Hepatocyte (in vitro differentiated cells): ENCODE measurements at places on chromosomes 6 and 20. TPM values are rescaled to one million over a fixed set of nuclear protein-coding genes. Genes with fewer than 3 reads are reported as not detected.

GRCh38 chr6:69933239-69933638 lies 66.9 kb downstream of the COL19A1 start:
- no peaks in the 10 kb centered on the region for H3K27me3 ChIP-seq
- no peaks in the 10 kb centered on the region for H3K4me1 ChIP-seq
- H3K36me3 ChIP-seq: no peaks in the 10 kb centered on the region
- no peak overlapping the region for H3K4me3 ChIP-seq

GRCh38 chr6:144295981-144296767 lies 11.0 kb downstream of the UTRN start:
- no peaks in the 10 kb centered on the region for H3K36me3 ChIP-seq
- no peak overlapping the region for H3K4me3 ChIP-seq
- H3K27me3 ChIP-seq: no peaks in the 10 kb centered on the region

DNA sequence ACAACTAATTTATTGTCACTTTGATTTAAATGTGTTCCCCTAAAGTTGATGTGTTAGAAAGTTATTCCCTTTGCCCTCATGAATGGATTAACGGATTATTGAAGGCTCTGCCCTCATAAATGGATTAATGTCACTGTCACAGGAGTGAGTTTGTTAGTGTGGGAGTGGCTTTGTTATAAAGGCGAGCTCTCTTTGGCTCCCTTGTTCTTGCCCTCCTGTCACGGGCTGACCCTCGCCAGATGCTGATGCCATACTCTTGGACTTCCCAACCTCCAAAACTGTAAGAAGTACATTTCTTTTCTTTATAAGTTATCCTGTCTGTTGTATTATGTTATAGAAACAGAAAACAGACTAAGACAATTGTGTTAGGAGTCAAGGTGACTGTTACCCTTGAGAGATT lies 22.7 kb upstream of the POPDC3 start:
- H3K4me3 ChIP-seq: no peak overlapping the region
- no peaks in the 10 kb centered on the region for H3K36me3 ChIP-seq
- H3K27ac ChIP-seq: no peak overlapping the region
- DNase-seq: no peak

DNA sequence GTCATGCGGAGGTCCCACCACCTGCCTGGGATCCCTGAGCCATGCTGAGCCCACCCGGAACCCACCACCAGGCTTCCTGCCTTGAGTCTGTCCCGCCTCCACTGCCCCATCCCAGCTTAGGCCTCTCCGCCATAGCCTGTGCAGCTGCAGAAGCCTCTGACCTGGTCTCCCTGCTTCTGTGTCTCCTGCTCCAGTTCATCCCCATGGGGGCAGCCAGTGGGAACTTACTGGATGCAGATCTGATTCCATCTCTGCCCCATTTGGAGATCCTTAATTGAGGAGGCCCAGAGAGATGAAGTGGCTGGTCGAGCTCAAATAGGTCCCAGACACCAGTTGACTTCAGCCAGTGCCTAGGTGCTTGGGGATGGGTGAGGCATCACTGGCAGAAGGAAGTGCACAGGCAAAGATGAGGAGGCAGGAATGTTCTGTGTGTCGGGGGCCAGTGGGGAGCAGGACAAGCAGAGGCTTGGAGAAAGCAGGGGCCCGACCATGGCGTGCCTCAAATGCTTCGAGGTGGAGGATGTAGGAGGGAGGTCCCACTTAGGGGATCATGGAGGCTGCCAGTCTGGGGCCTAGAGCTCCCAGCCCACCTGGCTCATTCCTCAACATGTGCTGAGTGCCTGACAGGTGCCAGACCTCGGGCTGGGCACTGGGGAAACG lies 112.8 kb downstream of the TOX2 start:
- H3K27ac ChIP-seq: no peak overlapping the region
- peaks cover 4% of the 10 kb centered on the region for H3K27me3 ChIP-seq
- H3K4me1 ChIP-seq: no peaks in the 10 kb centered on the region
- DNase-seq: no peak

Gene MYB
- total RNA-seq: 0.17 and 0.48 TPM in 2 replicates

- no peak overlapping the region for H3K4me3 ChIP-seq
- no peak for DNase-seq
- H3K27ac ChIP-seq: no peak overlapping the region
- H3K27me3 ChIP-seq: no peaks in the 10 kb centered on the region
Measured at GRCh38 chr20:8143474-8143873, 11.4 kb downstream of the PLCB1 start.

GRCh38 chr6:158008864-158009113 lies 27.1 kb downstream of the SYNJ2 start:
- H3K36me3 ChIP-seq: no peaks in the 10 kb centered on the region
- H3K27me3 ChIP-seq: no peaks in the 10 kb centered on the region
- DNase-seq: no peak
- no peak overlapping the region for H3K4me3 ChIP-seq
- peak overlapping the region; percentile 74 for H3K27ac ChIP-seq
- H3K4me1 ChIP-seq: peaks cover 10% of the 10 kb centered on the region

GRCh38 chr20:25259788-25260254 lies 11.9 kb downstream of the PYGB start:
- no peaks in the 10 kb centered on the region for H3K4me1 ChIP-seq
- H3K27ac ChIP-seq: peak overlapping the region; percentile 82
- no peaks in the 10 kb centered on the region for H3K27me3 ChIP-seq
- DNase-seq: peak; percentile 49
- no peak overlapping the region for H3K4me3 ChIP-seq

GRCh38 chr6:34970488-34970887 lies 81.4 kb downstream of the ANKS1A start:
- no peaks in the 10 kb centered on the region for H3K36me3 ChIP-seq
- no peak overlapping the region for H3K4me3 ChIP-seq
- no peak overlapping the region for H3K27ac ChIP-seq
- no peaks in the 10 kb centered on the region for H3K27me3 ChIP-seq
- H3K4me1 ChIP-seq: no peaks in the 10 kb centered on the region

- H3K4me1 ChIP-seq: no peaks in the 10 kb centered on the region
- H3K4me3 ChIP-seq: no peak overlapping the region
- no peak overlapping the region for H3K27ac ChIP-seq
Measured at GRCh38 chr6:147117580-147117979, 86.6 kb upstream of the STXBP5 start.

Gene MUC22
- 0.03 TPM in 1 of 2 replicates, not detected in the other for total RNA-seq

- peaks cover 16% of the 10 kb centered on the region for H3K4me1 ChIP-seq
- no peaks in the 10 kb centered on the region for H3K36me3 ChIP-seq
- H3K27me3 ChIP-seq: no peaks in the 10 kb centered on the region
- H3K27ac ChIP-seq: no peak overlapping the region
- H3K4me3 ChIP-seq: no peak overlapping the region
Measured at GRCh38 chr6:10369896-10370295, 45.0 kb downstream of the TFAP2A start.

DNA sequence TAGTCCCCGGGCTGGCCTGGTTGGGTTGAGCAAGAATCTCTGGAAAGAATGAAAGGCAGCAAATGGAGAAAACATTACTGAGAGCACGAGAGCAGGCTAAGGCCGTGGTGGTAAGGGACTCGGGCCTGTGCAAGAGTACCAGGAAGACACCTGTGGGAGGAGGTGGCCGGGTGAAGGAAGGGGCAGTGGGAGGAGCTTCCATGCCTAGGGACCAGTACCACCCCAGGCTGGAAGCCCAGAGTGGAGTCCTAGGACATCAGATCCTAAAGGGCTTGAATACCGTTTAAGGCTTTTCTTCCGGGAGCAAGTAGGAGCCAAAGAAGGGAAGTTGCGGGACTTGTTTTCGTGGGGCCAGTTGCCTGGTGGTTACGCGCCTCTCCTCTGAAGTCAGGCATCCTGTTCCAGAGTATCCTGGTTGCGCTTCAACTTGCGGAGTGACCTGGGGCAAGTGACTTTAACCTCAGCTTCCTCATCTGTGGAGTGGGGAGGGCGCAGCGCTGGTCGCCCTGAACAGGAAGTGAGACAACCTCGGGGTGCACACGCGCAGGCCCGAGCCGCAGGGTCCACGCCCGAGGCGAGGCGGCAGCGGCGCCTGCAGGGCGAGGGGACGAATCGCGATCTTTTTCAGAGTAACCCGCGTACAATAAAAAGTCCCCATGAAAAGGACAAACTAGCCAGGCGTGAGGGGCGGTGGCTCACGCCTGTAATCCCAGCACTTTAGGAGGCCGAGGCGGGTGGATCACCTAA lies 1.1 kb upstream of the TPD52L2 start:
- no peaks in the 10 kb centered on the region for H3K36me3 ChIP-seq
- H3K4me3 ChIP-seq: peak overlapping the region; percentile 41
- H3K27ac ChIP-seq: peak overlapping the region; percentile 91
- peak; percentile 92 for DNase-seq

GRCh38 chr6:77762386-77762785 lies 109.5 kb downstream of the MEI4 start:
- DNase-seq: no peak
- no peaks in the 10 kb centered on the region for H3K36me3 ChIP-seq
- no peak overlapping the region for H3K27ac ChIP-seq
- no peak overlapping the region for H3K4me3 ChIP-seq
